Common myeloid progenitor, CD34-positive (primary cell): ENCODE measurements at places on chromosomes 7 and 10.

DNA sequence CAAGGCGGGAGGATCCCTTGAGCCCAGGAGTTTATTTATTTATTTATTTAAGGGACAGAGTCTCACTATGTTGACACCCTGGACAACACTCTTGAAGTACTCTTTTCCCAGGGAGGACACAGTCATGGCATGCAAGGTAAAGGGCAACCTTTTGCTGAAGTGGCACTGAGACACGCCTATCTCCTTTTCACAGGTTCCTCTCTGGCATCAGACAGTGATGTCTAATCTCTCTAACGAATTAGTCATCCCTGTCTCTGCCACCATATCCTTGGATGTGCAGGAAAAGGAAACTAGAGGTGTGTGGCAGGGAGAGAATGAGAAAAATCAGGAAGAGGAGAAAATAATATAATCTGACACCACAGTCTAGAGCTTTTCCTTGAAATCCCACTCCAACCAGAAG, 19.5 kb downstream of the CPVL start:
- no peak for DNase-seq

GRCh38 chr10:71964743-71965515, 734 bp downstream of the CHST3 start:
- peak; percentile 31 for DNase-seq

- no peak for DNase-seq
These were observed 228.7 kb upstream of the KLF6 start for GRCh38 chr10:4013651-4014121.

DNA sequence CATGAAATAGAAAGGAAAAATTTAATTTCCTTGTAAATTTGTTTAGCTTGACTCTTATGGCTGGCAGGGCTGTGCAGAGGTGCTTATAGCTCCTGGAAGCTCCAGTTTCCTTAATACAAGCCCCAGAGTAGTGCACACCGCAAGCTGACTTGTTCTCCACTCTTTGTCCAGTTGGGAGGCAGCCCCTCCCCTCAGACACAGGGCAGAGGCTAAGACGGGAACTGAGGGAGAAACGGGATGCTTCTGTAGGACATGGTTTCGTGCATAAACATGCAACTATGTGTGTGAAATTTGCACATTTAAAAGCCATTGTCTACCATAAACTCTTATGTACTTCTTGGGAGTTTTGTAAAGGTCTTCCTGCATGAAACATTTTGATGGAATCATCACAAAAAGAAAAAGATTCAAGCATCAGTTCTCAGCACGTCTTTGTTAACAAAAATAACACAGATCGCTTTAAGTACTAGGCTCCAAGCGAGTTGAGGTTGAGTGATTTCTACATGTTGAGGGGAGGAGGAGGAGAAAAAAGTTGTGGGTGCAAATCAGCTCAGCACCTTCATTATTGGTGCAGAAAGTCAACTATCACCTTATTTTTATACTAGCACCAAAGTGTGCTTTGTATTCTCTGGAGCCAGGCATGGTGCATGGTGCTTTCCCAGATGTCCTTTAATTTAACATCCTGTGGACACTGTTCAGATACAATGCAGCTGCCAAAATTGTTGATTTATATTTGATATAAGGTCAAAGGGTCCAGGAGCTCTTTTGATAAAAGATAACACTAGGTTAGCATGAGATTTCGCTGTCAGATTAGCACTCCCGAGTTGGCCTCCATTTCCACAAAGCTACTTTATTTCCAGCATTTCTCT, 124.5 kb downstream of the CHN2 start:
- no peak for DNase-seq

- DNase-seq: peak; percentile 94
These were observed 7.9 kb downstream of the ZNF22 start for GRCh38 chr10:45008524-45009161.

DNA sequence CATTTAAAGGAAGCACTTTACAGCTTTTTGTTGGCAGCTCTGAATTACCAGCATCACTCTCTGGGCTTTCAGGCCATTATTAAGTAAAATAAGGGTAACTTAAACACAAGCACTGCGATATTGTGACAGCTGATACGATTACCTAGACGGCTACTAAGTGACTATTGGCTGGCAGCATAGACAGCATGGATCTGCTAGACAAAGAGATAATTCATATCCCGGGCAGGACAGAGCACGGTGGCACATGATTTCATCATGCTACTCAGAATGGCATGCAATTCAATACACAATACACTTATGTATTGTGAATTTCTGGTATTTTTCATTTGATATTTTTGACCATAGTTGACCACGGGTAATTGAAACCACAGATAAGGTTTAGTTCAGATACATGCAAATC, 522.0 kb upstream of the LRRN3 start:
- DNase-seq: no peak

- DNase-seq: peak; percentile 27
These were observed 52.2 kb downstream of the KMT2C start for GRCh38 chr7:152383341-152384234.

DNA sequence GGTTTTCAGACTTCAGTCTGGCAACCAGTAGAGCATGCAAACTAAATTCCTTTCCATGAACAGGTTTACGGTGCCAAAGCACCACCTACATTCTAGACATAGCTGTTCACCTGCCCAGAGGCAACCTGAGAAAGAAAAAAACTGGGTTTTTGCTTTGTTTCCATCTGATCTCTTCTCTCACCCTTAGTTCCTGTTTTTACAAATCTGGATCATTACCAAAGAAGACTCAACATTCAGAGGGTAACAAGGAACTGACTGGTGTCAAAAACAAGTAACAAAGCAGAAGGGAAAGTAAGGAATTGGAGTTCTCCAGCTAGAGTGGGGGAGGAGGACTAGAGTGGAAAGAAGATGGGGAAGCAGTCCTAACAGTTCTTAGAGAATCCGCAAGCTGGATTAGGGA, 36.4 kb downstream of the CPVL start:
- peak; percentile 76 for DNase-seq

DNA sequence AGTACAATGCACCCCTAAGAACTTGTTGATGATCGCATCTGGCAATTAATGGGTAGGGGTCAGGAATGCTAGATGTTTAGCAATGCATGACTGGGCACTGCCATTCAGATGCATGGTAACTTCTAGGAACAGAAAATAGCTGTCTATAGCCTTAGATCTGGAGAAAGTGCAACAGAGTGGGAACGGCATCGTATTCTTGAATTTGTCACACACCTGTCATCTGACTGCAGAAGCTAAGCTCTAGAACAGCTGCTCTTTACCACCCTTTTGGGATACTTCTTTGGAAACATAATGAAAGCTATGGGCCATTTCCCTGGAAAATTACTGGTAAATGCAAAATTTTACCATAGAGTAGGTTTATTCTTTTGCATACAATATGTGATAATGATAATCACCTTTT, 118.1 kb downstream of the SLC25A13 start:
- DNase-seq: no peak

DNA sequence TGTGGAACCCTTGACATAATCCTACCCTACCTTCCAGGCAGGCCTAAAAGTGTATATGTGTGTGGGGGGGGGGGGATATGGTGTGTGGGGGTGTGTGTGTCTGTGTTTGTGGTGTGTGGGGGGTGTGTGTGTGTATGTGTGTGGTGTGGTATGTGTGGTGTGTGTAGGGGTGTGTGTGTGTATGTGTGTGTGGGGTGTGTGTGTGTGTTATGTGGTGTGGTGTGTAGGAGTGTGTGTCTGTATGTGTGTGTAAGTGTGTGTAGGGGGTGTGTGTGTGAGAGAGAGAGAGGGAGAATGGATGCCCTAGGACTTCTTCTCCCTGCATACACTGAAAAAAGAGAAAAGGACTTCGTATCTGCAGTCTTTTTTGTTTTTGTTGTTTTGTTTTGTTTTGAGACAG, 12.3 kb upstream of the IMPDH1 start:
- DNase-seq: no peak

DNA sequence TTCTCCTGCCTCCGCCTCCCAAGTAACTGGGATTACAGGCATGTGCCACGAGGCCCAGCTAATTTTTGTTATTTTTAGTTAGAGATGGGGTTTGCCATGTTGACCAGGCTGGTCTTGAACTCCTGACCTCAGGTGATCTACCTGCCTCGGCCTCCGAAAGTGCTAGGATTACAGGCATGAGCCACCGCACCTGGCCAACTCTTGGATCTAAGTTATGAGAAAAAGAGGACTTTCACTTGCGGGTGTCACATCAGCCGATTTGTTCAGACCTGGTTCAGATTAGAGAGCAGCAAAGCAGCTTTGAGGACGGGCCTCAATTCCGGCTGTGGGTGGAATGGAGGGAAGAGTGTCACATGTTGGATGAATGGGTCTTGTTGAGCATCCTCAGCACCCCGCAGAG, 61.0 kb upstream of the FGFR2 start:
- DNase-seq: no peak

- DNase-seq: no peak
These were observed 10.2 kb downstream of the KLF14 start for GRCh38 chr7:130723784-130724183.

GRCh38 chr7:26535483-26536007, 243.9 kb downstream of the SNX10 start:
- no peak for DNase-seq

DNA sequence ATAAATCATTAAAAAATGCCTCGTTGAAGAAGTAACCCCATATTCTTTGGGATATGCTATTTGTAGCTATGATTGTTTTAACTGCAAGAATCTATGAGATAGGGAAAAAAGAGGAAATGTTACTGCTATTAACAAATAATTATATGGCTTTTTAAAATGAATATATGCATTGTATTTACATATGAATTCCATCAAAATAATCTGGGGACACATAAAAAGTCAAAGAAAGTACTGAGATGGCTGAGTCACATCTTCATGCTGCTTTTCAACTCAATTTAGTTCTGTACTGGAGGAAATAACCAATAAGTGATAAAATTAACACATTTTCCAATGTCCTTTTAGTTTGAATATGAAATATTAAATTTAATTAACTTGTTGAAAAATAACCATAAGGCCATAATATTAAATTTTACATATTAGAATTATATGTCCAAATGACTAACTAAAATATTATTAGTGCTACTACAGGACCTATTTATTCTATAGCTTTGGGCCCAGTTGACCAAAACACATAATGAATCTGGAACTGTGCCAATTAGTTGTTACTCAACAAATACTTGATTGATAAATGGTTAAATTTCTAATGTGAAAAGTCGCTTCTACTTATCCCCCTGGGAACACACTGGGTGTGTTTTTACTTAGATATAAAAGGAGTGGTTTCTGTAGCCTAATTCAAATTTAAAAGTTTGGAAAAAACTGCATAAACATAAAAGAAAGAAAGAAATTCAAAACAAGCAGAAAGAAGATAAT, 214.6 kb upstream of the PFKP start:
- DNase-seq: no peak
